ENCODE measurements at places on chromosomes 3 and 15.

GRCh38 chr3:140303875-140304274 is 368.9 kb downstream of the CLSTN2 start:
- no peak for DNase-seq

DNA sequence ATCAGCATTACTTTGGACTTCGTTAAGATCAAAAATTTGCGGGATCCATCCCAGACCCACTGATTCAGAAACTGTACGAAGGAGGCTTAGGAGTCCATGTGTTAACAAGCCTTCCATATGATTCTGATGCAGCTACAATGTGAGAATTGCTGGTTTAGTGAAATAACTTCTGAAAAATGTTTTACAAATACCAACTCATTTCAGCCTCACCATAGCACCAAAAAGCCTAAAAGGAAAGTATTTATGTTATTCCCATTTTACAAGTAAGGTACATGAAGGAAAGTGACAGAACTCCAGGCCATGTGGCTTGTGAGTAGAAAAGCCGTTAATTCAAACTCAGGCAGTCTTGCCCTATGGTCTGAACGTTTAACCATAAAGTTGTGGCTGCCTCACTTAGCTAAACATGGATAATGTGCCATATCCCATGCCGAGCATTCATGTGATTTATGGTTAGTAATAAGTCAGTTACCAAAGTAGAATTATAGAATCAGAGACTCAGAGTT is 1.5 kb upstream of the IGSF10 start:
- DNase-seq, result no peak

DNA sequence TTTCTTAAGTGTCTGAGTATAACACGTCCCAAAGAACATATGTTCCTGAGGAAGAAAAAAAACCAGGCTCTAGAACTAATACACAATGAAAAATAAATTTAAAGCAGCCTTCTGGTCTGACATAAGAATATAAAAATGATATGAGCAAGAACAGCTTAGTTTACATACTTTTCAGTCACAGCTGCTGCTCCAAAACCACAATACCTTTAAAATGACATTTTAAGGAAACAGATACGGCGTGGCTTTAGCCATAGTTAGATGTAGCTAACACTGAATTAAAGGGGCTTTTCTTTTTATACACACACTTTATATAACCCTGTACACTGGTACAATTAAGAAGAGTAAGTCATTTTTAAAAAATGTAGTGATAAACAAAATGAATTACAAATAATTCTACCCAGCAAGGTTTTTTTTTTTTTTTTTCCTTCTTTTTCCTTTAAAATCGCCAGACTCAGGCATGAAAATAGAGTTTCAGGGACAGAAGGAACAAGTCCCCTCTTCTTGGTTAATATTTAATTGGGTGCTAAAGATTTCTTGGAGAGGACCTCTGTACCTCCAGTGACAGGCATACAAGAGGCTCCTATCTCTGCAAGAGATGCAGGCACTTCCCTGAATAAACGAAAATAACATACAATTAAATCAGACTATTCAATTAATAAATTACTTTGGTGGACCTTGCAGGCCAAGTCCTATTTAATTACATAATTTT is 265.6 kb downstream of the FOXP1 start:
- DNase-seq, result no peak

- no peak for DNase-seq
Measured at GRCh38 chr3:187849016-187849654, 103.9 kb upstream of the BCL6 start.

DNA sequence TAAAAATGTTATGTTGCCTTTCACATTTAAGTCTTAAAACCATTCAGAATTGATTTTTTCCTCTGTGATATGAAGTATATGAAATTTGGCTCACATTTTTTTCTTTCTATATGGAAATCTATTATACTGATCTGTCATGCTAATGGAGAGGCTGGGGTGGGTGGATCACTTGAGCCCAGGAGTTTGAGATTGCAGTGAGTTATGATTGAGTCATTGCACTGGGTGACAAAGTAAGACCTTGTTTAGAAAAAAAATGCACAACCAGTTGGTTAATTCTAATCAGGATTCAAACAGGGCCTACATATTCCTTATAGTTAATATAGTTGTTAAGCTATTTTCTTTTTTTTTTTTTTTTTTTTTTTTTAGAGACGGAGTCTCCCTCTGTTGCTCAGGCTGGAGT is 230.5 kb downstream of the MFSD1 start:
- no peak for DNase-seq

DNA sequence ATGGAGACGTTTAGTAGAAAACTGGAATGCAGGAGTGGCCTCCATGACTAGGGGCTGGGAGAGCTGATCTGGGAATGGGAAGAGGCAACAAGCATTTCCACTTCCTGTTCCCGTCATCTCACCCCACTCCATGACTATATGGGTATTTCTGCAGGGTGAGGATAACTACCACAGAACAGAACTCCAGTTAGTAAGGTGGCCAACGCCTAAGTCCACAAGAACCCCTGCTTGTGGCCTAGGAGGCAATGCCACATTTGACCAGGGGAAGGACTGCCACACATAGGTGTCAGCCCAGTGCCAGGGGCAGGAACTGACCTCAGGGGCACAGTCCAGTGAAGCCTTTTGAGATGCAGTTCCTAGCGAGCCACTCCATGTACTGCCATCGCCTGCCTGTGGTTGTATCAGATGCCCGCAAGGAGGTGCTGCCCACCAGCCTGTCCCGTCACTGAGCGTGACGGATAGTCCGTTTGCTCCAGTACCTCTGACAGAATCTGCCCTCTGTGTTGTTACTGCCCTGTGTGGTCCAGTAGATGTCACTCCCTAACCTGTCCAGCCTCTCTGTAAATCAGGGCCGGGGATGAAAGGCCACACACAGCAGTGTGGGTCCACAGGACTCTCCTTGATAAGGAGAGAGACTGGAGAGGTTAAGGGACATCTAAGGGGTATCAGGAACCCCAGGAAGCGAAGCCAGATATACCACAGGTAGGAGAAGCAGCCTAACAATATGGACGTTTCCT is 3.5 kb upstream of the MTFMT start:
- DNase-seq, result peak; percentile 93

DNA sequence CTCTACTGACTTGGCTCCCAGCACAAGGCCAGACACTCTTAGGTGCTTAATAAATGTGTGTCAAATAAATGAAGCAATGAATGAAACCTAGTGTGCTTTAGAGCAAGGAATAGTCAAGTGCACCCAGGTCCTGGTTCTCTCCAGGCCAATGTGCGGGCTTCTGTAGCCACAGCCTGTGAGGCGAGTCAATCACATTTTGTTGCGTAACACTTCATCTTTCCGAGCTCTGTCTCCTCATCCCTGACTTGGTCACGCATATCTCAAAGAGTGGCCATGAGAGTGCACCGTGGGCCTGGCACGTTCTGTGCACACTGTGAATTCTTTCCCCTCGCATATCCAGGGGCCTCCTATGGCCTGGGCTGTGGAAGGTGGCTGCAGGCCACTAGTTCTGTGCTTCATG is 11.4 kb upstream of the SH3GL3 start:
- no peak for DNase-seq

DNA sequence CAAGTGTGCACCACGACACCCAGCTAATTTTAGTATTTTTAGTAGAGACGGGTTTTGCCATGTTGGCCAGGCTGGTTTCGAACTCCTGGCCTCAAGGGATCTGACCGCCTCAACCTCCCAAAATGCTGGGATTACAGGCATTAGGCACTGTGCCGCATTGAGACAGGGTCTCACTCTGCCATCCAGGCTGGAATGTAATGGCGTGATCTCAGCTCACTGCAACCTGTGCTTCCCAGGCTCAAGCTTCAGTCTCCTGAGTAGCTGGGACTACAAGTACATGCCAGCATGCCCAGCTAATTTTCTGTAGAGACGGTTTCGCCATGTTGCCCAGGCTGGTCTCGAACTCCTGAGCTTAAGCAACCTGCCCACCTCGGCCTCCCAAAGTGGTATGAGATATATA is 51.6 kb downstream of the ACAD9 start:
- no peak for DNase-seq

GRCh38 chr15:55283379-55284147 is 6.0 kb downstream of the RAB27A start:
- DNase-seq, result no peak

- no peak for DNase-seq
Measured at GRCh38 chr15:98943051-98943508, 64.5 kb downstream of the PGPEP1L start.

- no peak for DNase-seq
Measured at GRCh38 chr15:33660151-33660550, 308.1 kb upstream of the CHRM5 start.

- no peak for DNase-seq
Measured at GRCh38 chr15:63517628-63518027, 13.2 kb downstream of the USP3 start.

GRCh38 chr15:101171954-101172353 is 79.9 kb downstream of the CHSY1 start:
- DNase-seq, result no peak

- DNase-seq, result no peak
Measured at GRCh38 chr15:42191610-42192346, 16.3 kb downstream of the VPS39 start.

DNA sequence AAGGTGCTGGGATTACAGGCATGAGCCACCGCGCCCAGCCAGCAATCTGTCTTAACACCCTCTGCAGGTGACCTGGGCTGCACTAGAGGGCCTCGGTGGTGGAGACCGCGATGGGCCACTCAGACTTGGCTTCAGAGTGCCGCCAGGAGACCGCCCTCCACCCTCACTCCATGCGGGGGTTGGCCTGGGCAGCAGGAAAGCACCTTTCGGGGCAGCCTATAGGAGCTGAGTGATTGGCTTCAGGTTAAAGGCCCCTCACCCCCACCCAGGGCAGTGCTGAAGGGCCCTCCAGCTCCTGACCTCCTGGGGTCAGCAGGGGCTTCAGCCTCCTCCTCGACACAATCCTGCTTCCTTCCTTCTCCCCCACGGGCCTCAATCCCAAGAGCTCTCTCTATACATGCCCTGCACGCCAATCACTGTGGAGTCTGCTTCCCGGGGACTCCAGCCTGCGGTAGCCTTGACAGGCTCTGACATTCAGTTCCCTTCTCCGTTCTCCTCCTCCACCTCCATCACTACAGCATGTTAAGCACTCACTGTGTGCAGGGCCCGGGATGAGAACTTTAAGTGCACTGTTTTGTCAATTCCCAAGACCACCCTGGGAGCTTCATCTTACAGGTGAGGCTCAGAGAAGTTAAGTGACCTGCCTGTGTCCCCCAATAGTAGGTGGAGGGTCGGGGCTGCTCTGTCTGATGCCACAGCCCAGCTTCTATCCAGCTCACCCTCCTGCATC is 225.3 kb downstream of the XXYLT1 start:
- no peak for DNase-seq

DNA sequence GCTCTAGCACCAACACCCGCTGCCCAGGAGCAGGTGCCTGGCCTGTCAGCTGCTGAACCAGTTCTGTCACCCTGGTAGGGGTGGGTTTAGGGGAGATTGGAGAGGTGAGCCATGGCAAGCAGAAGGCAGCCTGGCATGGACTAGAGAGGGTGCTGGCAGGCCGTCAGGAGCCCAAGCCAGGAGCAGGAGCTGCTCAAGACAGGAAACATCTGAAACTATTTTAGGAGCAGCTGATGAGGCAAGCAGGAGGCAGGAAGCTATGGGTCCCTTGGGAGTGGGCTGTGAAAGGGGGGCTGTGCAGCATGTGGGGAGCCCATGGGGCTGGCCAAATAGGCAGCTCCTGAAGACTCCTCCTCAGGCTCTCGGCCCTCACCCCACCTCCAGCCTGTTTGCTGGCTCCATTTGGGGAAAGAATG is 2.3 kb downstream of the INKA1 start:
- DNase-seq, result no peak

GRCh38 chr3:114649331-114649730 is 355.5 kb downstream of the TIGIT start:
- peak; percentile 54 for DNase-seq

DNA sequence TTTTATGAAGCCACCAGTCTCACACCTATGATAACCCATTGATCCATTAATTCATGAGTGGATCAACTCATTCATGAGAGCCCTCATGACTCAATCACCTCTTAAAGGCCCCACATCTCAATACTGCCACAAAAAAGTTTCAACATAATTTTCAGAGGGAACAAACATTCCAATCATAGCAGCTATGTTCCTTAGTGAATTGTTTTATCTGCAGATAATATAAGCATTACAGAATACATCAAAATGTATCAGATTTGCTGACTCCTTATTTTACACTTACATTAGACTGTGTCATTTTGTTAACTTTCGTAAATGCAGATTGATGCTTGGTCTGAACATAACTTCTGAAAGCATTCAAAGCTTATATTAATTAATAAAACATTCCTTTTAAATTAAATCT is 155.3 kb upstream of the MBNL1 start:
- DNase-seq, result no peak

DNA sequence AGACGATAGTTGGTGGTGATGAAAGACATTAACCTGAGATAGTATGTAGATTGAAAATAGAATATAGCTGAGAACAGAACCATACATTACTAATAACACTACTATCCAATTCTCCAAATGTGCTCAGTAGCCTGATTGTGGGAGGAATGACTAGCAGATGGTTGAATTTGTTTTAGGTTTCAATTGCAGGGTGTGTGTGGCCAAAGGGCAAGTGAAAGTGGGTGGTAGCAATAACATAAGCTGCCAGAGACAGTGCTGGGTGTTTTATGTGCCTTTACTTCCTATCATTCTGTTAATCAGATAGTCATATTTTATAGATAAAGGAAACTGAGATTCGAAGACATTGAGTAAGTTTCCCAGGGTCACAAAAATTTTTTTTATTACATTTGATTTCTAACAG is 249.5 kb upstream of the ARL6 start:
- no peak for DNase-seq

DNA sequence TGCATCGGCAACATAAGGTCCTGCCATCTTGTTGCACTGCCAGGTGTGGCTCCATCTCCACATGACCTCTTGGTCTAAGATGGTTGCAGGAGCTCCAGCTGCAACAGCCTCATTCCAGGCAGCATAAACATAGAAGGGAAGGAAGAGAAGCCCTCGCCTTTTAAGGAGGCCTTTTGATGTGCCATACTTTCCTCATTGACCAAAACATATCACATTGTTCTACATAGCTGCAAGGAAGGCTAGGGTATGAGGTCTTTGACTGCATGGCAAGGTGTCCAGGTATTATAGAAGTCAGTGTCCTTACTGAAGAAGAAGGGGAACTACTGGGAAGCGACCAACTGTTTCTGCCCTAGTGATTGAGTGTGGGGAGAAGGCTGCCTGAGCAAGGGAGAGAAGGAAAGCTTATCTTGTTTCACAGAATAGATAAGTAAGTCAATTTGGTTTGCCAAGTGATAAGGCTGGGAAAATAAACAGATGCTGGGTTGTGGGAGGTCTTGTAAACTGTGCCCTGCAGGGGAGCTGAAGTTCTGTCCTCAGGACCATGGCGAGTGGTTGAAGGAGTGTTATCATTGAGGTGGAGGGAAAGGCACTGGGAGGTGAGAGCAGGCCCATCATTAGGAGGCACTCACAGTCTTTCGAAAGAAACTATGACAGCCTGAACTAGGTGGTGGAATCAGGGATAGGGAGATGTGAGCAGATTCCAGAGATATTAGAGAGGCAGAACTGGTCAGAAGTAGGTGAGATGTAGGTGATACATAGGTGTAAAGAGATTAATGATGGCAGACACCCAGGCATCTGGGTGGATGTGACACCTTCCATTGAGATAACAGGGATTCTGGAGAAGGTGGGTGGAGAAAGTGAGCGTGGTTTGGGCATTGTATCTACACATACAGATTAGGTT is 93.8 kb upstream of the IGF1R start:
- DNase-seq, result no peak

Data from A549 (cell line).